ENCODE measurements at places on chromosomes 5 and 9. TPM values are rescaled to one million over a fixed set of nuclear protein-coding genes. Genes with fewer than 3 reads are reported as not detected.
A peak's percentile ranks its signal among the peaks of the same experiment; 100 is the strongest.

LMBRD2 gene
- total RNA-seq: 12.9 TPM

PCDHAC2 gene
- not detected for total RNA-seq

- no peak for DNase-seq
Measured at GRCh38 chr5:178318893-178319292, 86.3 kb upstream of the PHYKPL start.

DNA sequence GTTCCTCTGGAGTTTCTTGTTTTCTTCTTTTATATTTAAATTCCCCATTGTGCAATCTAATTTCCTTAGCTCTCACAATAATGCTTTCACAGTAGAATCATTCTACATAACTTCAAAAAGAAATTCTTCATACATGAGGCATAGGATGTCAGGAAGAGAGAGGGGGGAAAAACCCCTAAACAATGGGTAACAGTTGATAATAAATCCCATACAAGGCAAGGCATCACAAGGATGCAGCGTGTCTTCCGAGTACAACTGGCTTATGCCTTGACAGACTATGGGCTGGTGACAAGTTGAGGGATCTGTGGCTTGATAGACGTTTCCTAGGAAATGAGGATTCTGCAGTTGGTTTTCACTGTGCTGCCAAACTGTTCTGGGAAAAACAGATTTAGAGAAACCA is 247.4 kb downstream of the ARL15 start:
- DNase-seq: no peak

- no peak for DNase-seq
Measured at GRCh38 chr5:81164936-81165335, 68.2 kb upstream of the CKMT2 start.

GRCh38 chr5:102918986-102919610 is 164.0 kb downstream of the PAM start:
- no peak for DNase-seq

DNA sequence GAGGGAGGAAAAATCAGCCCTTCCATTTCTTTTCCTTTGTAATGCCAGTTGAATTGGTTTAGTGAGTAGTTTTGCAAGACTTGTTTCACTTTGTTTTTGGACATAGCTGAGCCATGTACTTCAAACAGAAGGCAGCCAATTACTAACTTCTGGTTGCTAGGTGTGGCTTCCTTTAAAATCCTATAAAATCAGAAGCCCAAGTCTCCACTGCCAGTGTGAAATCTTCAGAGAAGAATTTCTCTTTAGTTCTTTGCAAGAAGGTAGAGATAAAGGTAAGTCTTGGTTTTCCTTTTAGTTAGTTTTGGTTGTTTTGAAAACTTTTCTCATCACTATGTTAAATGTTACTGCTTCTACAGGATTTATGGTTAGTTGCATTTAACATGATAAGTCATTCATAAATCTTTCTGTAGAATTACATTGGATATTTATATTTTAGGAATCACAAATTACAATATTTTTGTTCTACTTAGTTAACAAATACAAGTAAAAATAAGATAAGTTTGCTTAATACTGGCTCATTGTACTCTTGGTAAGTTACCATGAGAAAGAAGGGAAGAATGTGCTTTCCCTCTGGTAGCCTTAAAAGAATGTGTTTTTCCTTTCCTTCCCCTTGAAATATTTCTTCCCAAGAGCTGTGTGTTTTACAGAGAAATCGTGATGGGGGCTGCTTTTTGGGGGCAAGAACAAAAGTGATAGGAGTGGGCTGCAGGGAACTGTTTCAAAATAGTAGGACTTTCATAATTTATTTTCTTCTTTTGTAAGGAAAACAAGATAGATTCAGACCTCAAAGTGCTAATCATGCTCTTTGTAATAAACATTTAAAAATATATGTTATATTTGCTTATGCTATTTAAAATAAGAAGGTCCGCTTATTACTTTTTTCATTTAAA is at the start of gene ANXA1:
Gene ANXA1 (plus strand): TSS at position 213 of the 890 bp plus-strand sequence. CDS start 6,671 bp downstream, outside the sequence.
- DNase-seq: no peak

DNA sequence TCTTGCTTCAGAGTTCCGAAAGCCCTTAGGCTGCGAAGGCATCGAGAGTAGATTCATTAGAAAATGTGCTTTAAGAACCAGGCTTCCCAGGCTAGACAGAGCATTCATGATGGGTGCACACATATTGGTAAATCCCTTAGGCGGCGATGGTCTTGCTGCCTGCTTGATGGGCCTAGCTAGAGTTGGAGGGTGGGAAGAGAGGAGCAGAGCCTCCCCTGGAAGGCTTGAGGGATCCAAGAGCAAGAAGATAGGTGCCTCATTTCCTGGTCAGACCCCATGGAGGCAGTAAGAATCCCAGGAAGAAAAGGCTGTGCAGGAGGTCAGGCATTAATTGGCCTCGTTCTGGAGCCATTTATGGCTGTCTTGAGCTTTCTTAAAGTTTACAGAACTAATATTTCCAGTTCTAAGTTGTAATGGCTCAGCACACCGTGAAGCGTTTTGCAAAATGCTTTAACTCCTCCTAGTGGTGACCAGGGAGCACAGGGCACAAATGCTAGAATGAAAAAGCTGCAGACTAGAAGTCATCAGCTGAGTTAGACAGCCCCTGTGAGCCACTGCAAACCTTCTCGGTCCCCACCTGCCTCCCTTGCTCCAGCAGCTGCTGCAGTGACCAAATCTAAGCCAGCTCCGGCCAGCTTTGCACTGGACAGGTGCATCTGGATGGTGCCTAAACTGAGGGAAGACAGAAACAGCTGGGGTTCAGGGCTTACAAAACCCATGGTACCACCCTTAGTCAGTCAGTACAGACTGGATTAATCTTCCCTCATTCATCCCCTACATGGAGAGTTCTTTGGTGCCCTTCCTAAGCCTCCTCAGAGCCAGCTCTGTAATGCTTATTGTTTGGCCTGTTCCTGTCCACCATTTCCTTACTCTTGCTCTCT is 14.7 kb downstream of the SLC45A2 start:
- no peak for DNase-seq

- no peak for DNase-seq
Measured at GRCh38 chr5:138805096-138805495, 51.9 kb downstream of the CTNNA1 start.

DNA sequence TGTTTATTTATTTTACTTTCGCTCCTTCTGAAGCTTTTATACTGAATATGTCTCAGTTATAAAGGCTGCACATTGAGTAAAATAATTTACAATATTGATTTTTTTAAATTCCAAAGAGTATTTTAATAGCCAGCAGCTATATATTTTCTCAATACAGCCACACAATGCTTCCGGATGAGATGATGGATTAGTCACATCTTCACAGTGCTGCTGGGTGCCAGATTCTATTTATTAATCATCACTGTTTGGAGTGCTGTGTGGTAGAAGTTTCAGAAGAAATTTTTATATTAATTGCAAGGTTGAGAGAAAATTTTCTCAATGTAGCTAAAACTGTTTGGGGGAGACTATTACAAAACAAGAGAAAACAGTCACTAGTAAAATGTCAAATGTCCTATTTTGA is 989.8 kb downstream of the TLE4 start:
- DNase-seq: no peak

DNA sequence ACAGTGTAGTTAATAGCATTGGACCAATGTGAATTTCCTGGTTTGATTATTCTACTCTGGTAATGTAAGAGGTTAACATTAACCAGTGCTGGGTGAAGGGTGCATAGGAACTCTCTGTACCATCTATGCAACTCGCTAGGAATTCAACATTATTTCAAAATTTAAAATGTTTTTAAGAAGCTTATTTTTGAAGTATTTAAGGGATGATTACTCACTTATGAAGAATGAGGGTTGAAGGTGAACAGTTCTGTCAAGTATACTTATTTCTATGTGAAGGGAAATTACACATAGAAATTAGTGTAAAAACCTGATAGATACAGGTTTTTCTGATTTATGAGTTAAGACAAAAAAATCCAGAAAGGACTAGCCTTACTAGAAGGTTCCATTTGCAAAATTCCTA is 165.8 kb downstream of the INSYN2B start:
- DNase-seq: no peak

GRCh38 chr5:174119468-174119881 is 74.0 kb downstream of the NSG2 start:
- DNase-seq: no peak

- peak; percentile 48 for DNase-seq
Measured at GRCh38 chr9:92961627-92962302, 14.4 kb downstream of the FGD3 start.

GRCh38 chr5:157303667-157304327 is 37.9 kb downstream of the CYFIP2 start:
- no peak for DNase-seq

GRCh38 chr5:39986614-39987013 is 561.8 kb upstream of the DAB2 start:
- DNase-seq: no peak

DNA sequence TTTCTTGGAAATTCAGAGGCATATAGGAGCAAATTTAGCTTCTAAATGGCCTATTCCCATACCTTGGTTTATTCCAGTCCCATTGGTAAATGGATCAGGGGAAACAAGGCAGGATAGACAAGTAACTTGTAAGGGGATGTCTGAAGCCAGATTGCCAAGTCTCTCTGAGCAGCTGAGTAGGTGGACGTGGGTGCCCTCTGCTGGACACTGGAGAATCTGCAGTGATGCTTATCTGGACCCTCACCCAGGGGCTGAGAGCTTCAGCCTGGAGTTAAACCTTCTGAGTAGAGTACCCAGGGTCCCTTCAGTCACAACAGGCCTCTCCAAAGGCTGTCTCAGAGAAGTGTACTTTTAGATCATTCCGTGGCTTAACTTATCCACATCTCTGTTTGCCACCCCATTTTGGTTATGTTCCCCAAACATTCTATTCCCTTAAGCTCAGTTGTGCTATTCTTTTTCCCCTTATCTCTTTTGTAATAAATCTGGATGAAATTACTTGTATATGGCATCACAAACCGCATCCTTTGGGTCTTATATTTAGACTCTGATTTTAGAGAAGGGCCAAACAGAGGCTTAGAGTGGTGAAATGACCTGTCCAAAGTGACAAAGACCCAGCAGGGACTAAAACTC is 218.3 kb upstream of the GLRA1 start:
- DNase-seq: peak; percentile 57

GRCh38 chr5:149540089-149540488 is 11.2 kb downstream of the CSNK1A1 start:
- DNase-seq: no peak

- no peak for DNase-seq
Measured at GRCh38 chr9:87119328-87119881, 172.1 kb upstream of the GAS1 start.
